ENCODE measurements at places on chromosomes 2 and 18.

- no peak for DNase-seq
- no peak overlapping the region for H3K27ac ChIP-seq
- no peaks in the 10 kb centered on the region for H3K36me3 ChIP-seq
Measured at GRCh38 chr2:127208313-127208712, 11.8 kb downstream of the CYP27C1 start.

DNA sequence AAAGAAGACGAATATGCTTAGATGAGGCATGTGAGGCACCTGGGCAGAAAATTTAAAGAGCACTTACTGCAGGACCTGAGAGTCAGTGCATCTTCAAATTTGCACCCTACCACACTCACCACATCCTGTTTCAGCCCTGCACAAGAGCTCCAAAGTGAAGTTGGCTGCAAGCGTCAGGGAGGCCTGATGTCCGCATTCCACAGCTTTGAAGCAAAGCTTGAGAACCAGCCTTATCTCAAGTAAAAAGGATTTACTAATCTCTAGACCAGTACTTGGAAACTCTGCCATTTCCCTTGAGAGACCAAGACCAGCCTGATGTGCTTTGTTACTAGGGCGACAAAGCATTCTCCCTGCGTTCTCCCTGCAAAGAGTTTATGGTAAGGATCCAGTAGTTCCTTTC, 3.4 kb upstream of the ASNSD1 start:
- no peaks in the 10 kb centered on the region for H3K27me3 ChIP-seq
- peak; percentile 82 for DNase-seq
- H3K36me3 ChIP-seq = no peaks in the 10 kb centered on the region
- peak overlapping the region; percentile 36 for H3K4me3 ChIP-seq
- H3K27ac ChIP-seq = peak overlapping the region; percentile 89

DNA sequence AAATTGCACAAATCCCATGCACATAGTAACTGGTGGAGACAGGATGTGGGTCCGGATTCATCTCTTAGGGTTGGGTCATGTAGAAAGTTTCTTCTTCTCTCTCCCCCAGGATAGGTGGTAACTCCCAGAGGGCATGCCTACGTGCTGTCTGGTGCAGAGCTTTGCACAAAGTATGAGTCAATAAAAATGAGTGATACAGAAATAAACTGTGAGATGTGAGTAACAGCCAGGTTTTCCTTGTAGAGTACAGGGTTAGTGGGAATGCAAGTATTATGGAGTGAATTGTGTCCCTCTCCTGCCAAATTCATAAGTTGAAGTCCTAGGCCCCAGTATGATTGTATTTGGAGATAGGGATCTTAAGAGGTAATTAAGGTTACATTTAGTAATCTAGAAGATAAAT, 289.4 kb downstream of the ALK start:
- H3K4me1 ChIP-seq = no peaks in the 10 kb centered on the region
- peaks cover 21% of the 10 kb centered on the region for H3K27me3 ChIP-seq
- no peak for DNase-seq

DNA sequence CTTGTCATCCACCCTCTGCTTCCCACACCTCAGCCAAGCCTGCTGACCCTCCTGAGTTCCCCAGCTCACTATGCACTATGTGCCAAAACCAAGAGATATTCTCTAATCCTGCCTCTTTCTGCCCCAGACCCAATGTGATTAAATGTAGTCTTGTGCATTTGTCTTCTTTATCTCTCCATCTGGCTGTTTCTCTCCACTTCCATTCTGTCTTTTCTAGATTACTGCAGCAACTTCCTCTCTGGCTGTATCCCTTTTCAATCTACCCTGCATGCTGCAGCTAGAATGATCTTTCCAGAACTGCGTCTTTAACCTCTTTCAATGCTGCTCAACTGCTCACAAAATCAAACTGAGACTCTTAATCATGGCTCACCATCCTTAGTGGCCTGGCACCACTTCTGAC, 164.1 kb downstream of the GALNT14 start:
- H3K36me3 ChIP-seq = no peaks in the 10 kb centered on the region
- no peak for DNase-seq
- H3K4me1 ChIP-seq = peaks cover 7% of the 10 kb centered on the region
- H3K4me3 ChIP-seq = no peak overlapping the region
- H3K27ac ChIP-seq = no peak overlapping the region

- no peak overlapping the region for H3K27ac ChIP-seq
- H3K36me3 ChIP-seq = peaks cover 60% of the 10 kb centered on the region
- no peak overlapping the region for H3K4me3 ChIP-seq
- DNase-seq = no peak
- H3K4me1 ChIP-seq = peaks cover 17% of the 10 kb centered on the region
- H3K27me3 ChIP-seq = no peaks in the 10 kb centered on the region
Measured at GRCh38 chr2:223901854-223902253, 43.3 kb downstream of the WDFY1 start.

DNA sequence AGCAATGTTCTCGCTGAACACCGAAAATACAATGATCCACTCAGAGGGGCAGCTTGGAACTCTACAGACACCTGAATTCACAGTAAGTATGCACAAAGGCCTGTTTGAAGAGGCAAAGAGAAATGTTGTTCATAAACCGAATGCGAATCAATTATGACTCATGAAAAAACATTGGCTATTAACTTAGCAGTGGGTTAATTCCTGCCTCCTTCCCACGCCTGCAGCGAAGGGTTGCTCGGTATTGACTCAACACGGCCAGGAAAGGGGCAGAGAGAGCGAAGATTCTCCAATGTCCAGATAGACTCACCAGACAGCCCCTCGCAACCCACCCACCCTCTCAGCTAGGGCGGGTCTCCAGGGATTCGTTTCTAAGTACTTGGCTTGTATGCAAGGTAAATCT, 9.4 kb downstream of the CRACDL start:
- no peaks in the 10 kb centered on the region for H3K36me3 ChIP-seq
- DNase-seq = no peak
- no peaks in the 10 kb centered on the region for H3K4me1 ChIP-seq
- no peak overlapping the region for H3K27ac ChIP-seq
- no peak overlapping the region for H3K4me3 ChIP-seq

DNA sequence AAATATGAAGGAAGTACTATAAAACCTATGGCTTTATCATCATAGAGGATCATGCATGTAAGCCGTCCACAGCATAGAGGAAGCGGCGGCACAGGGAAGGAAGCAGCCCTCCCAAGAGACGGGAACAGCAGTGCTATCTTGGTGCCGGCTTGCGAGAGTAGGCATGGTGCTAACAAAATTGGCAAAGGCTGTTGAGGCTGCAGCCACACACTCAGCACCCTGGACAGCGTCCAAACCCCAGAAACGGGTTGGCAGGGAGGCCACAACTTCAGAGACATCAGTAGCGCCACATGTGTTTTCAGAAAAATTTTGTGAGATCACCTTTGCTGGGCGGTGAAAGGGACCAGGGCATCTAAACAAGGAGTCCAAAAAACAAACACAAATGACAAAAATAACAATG, 37.7 kb downstream of the NETO1 start:
- H3K4me1 ChIP-seq = no peaks in the 10 kb centered on the region
- no peak overlapping the region for H3K4me3 ChIP-seq
- H3K36me3 ChIP-seq = no peaks in the 10 kb centered on the region
- no peaks in the 10 kb centered on the region for H3K27me3 ChIP-seq
- no peak for DNase-seq
- no peak overlapping the region for H3K27ac ChIP-seq

- H3K4me1 ChIP-seq = no peaks in the 10 kb centered on the region
- H3K4me3 ChIP-seq = no peak overlapping the region
- H3K36me3 ChIP-seq = no peaks in the 10 kb centered on the region
- DNase-seq = no peak
- H3K27me3 ChIP-seq = no peaks in the 10 kb centered on the region
Measured at GRCh38 chr18:4293337-4293736, 161.8 kb downstream of the DLGAP1 start.

GRCh38 chr2:71944183-71944550, 203.5 kb downstream of the CYP26B1 start:
- no peak overlapping the region for H3K27ac ChIP-seq
- no peak for DNase-seq

DNA sequence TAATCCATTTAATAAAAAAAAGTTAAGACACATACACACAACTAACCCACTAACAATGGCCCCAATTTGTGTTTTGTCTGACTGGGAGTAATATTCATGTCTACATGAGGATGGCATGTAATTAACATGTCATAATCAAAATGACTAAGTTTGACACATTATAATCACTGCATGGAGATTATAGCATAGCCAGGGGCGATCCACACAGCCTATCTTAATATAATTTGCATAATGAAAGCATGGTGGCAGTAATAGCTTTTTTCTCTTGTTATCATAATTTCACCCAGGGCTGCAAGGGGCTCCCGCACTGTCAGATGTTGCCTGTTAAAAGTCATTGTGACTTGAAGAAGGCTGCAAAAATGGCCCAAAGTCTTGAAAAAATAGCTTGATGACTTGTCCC, 243.7 kb downstream of the SMAD2 start:
- H3K4me3 ChIP-seq = no peak overlapping the region
- no peaks in the 10 kb centered on the region for H3K4me1 ChIP-seq
- no peak overlapping the region for H3K27ac ChIP-seq
- H3K36me3 ChIP-seq = no peaks in the 10 kb centered on the region
- H3K27me3 ChIP-seq = peaks cover 5% of the 10 kb centered on the region
- no peak for DNase-seq

DNA sequence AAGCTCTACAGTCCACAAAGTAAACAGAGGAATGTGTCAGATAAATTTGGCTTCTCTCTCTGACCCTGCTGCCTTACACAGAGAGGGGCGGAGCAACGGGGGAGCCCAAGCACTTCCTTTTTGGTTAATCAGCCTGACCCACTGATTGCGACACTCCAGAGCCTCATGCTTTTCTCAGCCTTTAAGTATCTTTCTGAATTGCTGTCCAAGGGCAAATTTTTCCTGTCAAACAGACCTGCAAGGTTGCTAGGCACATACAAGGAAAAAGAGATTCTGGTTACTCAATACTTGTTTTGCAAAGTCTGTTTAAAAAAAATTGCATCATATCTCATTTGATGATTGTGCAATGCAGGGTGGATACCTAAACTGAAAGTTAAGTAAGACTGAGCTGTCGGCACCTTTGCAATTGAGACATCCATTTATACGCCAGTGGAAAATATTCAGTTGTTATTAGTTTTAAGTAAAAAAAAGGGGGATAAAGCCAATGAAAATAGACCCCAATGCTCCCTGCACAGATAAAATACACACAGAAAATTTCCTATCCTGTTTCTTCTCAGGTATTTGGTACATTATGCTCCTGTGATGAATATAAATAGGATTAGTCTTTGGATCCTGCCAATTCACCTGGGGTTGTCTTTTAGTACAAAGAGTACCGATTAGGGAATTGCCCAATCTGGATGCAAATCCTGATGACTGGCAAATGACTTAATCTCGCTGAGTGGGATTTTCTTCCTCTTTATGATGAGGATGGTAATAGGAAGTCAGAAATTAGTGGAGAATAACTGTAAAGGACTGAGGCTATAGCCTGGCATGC, 260.2 kb upstream of the TRIB2 start:
- peak overlapping the region; percentile 96 for H3K27ac ChIP-seq
- peak; percentile 80 for DNase-seq
- H3K4me3 ChIP-seq = peak overlapping the region; percentile 71

- no peaks in the 10 kb centered on the region for H3K4me1 ChIP-seq
- H3K4me3 ChIP-seq = no peak overlapping the region
- DNase-seq = no peak
- H3K36me3 ChIP-seq = no peaks in the 10 kb centered on the region
Measured at GRCh38 chr2:102755284-102755683, 6.5 kb upstream of the TMEM182 start.

GRCh38 chr2:1731963-1732768, 12.1 kb downstream of the PXDN start:
- no peak overlapping the region for H3K4me3 ChIP-seq
- DNase-seq = no peak
- H3K27me3 ChIP-seq = no peaks in the 10 kb centered on the region
- H3K27ac ChIP-seq = no peak overlapping the region
- H3K36me3 ChIP-seq = no peaks in the 10 kb centered on the region
- H3K4me1 ChIP-seq = no peaks in the 10 kb centered on the region

DNA sequence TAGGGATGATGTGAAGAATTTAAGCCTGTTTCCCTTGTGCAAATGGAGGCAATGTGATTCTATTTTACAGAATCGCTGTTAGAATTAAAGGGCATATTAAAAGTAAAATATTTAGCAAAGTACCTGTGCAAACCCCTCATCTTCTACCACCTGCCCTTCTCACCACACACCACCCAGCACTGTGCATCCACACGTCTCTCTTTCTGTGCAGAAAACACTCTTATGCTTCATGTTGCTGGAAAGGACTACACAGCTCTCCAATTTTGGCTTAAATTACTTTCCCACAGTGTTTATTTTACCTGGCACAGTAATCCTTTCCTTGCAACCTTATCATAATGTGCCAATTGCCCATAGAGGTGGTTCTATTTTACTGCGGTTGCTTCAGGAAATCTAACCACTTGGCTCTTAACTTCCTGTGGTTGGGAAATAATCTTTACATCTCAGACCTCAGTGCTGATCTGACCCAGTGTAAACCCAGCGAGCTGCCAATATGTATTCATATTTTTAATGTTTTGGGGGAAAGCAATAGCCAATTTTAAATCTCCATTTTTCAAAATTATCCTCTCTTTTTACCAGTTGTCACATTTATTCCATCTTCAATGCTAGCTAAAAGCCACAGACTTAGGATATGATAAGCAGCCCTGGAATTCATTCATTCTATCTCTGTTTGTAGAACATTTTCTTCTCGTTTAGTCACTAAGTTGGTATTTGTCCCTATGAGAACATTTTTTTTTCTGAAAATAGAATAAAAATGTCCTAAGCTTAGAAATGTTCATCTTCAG, 250.9 kb downstream of the DSEL start:
- no peak overlapping the region for H3K4me3 ChIP-seq
- peaks cover 2% of the 10 kb centered on the region for H3K27me3 ChIP-seq
- peaks cover 2% of the 10 kb centered on the region for H3K36me3 ChIP-seq
- H3K4me1 ChIP-seq = peaks cover 59% of the 10 kb centered on the region
- DNase-seq = no peak

GRCh38 chr18:56789004-56789888, 138.1 kb downstream of the WDR7 start:
- peak; percentile 19 for DNase-seq
- no peaks in the 10 kb centered on the region for H3K27me3 ChIP-seq
- H3K4me3 ChIP-seq = no peak overlapping the region
- no peaks in the 10 kb centered on the region for H3K36me3 ChIP-seq
- H3K27ac ChIP-seq = no peak overlapping the region
- H3K4me1 ChIP-seq = no peaks in the 10 kb centered on the region

GRCh38 chr2:241842620-241843211, 16.0 kb downstream of the PDCD1 start:
- DNase-seq = peak; percentile 62
- H3K4me3 ChIP-seq = peak overlapping the region; percentile 59
- peaks cover 4% of the 10 kb centered on the region for H3K36me3 ChIP-seq

- no peaks in the 10 kb centered on the region for H3K27me3 ChIP-seq
- DNase-seq = no peak
- H3K36me3 ChIP-seq = no peaks in the 10 kb centered on the region
- no peak overlapping the region for H3K4me3 ChIP-seq
Measured at GRCh38 chr18:67893916-67894315, 377.4 kb upstream of the DSEL start.

GRCh38 chr2:159916511-159916910, 118.5 kb upstream of the CD302 start:
- H3K4me1 ChIP-seq = peaks cover under 1% of the 10 kb centered on the region
- H3K36me3 ChIP-seq = no peaks in the 10 kb centered on the region
- no peak overlapping the region for H3K27ac ChIP-seq
- H3K27me3 ChIP-seq = peaks cover 12% of the 10 kb centered on the region

Data from activated CD4-positive, alpha-beta memory T cell treated with anti-CD3 and anti-CD28 coated beads, Interleukin-2, amount 10 ng/mL, durations not matched to agents 7 days and 5 days (primary cell).